ENCODE measurements at places on chromosomes 13 and 19.

- no peak for DNase-seq
These were observed 17.8 kb downstream of the LMTK3 start for GRCh38 chr19:48493718-48494401.

GRCh38 chr19:7251494-7251893 lies 42.7 kb downstream of the INSR start:
- no peak for DNase-seq

- peak; percentile 70 for DNase-seq
These were observed 7.0 kb downstream of the CUL4A start for GRCh38 chr13:113216254-113217048.

- no peak for DNase-seq
These were observed 4.4 kb downstream of the RAB20 start for GRCh38 chr13:110557082-110557481.

DNA sequence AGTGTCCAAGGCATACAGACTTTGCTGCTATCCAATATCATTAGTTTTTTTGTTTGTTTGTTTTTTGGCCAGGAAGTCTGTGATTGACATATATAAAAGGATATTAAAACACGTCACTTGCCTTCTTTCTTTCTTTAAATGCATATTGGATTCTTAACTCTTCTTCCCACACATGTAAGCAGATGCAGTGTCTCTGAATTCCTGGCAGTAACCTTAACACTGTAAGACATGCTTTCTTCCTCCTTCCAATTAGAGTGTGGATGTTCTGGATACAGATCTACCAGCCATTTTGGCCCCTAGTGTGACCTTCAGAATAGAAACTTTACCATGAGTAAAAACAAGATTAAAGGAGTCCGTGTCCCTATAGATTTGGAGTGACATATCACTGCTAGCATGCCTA lies 967.4 kb upstream of the PRR20A start:
- no peak for DNase-seq

DNA sequence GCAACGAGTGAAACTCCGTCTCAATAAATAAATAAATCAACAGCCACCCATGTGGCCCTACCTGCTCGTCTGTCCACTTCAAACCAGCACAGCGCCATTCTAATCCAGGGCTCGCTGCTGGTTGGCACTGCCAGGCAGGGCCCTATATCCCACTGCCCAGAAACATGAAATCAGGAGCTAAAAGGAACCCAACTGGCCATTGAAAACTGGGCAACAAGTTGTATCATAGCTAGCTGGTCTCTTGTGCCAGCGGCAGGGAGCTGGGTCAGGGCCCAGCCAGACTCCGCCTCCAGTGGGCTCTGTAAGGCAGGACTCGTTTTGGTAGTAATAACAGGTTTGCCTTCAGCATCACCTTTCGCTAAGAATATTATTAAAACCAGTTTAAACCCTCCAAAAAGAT lies 39.3 kb downstream of the GGACT start:
- DNase-seq, result no peak

- DNase-seq, result no peak
These were observed 1.4 kb downstream of the DCUN1D2 start for GRCh38 chr13:113489171-113489548.

DNA sequence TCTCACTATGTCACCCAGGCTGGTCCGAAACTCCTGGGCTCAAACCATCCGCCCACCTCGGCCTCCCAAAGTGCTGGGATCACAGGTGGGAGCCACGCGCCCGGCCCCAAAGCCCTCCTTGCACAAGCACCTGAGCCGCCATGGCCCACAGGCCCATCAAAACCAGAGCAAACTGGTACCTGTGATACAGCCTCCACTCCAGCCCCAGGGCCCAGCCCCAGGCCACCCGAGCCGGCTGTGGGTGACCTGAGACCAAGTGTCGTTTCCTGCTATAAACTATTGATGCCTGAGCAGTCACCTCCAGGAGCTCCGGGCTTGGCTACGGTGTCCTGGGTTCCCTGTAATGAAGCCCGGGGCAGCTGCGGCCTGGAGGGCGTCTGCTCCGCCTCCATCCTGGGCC lies 9.7 kb upstream of the PTBP1 start:
- DNase-seq, result no peak

DNA sequence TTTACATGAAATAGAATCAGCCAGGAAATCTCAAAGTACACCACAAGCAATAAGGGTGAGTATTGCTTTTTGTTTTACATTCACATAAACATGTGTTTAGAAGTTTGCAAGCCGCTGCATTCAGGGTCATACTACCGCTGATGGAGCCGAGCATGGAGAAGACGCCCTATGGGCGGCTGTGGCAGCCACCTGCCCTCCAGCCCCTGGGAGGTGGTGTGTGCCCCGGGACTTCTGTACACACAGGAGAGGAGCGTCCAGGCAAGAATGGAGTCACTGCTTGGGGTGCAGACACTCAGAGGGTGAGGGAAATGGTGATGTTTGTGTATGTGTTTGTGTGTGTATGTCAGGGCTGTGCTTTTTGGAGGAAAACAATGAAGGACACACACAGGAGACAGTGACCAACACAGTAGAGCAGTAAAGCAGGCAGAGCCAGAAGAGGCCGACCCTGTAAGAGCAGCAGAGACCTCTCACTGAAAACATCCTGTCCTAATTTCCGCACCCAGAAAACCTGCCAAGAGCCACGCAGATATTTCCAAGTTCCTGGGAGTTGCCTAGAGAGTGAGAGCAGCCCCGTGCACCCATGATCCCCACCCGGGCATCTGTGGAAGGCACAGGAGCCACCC lies 108.1 kb upstream of the GJB6 start:
- no peak for DNase-seq

- DNase-seq, result no peak
These were observed 2.4 kb upstream of the APOC4 start for GRCh38 chr19:44939668-44940067.

All from Caki2 (cell line).